ENCODE measurements at places on chromosomes 11 and 22.

DNA sequence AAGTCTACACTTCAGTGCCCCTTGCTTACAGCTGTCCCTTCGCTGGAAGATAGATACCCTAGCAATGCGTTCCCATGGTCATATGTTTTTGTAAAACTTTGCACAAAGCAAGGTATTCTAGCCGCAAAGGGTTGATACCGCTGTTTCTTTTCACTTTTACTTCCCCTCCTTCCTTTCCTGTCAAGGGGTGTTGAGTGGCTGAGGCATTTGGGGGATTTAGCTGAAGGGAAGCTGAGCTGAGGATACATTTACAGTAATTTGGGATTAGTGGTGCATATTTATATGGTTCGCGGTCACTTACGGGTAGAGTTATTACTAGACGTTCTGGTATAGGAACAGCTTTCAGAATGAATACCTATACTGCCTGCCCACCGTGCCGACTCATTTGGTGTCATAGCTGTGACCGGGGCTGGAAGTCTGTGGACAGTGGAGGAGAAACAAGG, 86.9 kb upstream of the WNT11 start:
- no peak for DNase-seq

DNA sequence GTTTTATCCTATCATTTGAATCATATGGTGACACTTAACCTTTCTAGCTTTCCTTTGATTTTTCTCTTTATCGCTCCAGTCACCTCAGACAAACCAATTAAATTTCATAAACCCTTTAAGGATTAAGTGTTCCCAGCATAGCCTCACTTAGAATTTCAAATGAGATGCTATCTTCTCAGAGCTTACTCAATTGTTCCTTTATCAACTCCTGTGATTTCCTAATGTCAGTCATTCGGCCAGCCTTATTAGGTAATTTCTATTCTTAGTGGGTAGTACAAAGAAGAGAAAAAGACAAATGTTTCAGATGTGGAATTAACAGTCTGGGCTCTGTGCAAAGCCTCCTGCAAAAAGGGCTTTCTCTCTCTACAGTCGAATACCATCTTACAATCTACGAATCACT, 77.1 kb upstream of the CCDC90B start:
- DNase-seq = no peak

- no peak for DNase-seq
Measured at GRCh38 chr11:61690706-61691379, 10.7 kb downstream of the DAGLA start.

- no peak for DNase-seq
Measured at GRCh38 chr22:49948116-49948957, 12.2 kb upstream of the PIM3 start.

DNA sequence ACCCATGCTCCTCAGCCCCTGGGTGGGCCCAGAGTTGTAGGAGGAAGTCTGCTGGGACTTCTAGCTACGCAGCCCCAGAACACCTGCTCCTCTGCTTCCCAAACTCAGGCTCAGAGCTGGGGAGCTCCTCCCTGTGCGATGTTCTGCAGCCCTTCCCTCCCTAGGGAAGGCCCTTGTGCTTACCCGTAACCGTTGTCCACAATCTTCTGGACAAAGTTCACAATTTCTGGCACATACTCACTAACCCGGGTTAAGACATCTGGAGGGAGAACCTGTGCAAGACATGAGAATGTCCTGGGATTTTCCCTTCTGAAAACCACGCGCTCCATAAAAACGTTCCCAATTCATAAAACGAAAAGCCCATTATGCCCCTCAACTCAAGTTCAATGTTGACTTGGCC, 28.4 kb downstream of the CARS1 start:
- no peak for DNase-seq

GRCh38 chr22:39979458-39979857, 15.3 kb upstream of the FAM83F start:
- no peak for DNase-seq

DNA sequence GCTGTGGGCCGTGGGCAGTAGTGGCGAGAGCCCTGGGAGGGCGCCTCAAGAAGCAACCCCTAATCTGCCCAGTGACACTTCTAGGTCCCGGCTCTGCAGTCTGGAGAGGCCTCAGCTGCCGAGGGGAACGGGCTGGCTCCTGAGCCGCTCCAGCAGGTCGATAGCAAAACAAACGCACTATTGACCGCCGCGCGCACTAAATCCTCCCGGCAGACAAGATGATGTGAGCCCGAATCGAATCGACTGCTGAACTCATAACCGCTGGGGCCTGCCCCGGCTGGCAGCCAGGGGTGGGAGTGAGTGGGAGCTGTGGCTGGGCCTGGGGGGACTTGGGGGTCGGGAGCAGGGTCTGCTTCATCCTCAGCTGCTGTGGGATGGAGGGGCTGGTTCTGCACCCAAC, 36.1 kb downstream of the FLRT1 start:
- no peak for DNase-seq

DNA sequence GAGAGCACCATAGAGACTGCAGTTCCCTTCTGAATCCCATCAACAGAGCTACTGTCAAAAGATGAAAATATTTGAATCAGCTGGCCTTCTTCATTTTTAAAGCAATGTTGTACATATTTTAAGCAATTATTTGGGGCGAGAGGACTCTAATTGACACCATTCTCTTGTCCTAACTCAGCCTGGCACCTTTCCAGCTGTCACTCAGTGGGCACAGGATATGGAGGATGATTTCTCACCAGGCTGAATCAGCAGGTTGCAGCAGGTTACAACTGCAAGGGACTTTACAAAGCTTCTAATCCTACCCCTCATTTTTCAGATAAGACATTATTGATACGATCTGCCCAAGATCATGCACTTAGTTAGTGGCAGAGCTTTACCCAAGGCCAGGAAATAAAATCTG, 11.9 kb upstream of the WT1 start:
- no peak for DNase-seq

DNA sequence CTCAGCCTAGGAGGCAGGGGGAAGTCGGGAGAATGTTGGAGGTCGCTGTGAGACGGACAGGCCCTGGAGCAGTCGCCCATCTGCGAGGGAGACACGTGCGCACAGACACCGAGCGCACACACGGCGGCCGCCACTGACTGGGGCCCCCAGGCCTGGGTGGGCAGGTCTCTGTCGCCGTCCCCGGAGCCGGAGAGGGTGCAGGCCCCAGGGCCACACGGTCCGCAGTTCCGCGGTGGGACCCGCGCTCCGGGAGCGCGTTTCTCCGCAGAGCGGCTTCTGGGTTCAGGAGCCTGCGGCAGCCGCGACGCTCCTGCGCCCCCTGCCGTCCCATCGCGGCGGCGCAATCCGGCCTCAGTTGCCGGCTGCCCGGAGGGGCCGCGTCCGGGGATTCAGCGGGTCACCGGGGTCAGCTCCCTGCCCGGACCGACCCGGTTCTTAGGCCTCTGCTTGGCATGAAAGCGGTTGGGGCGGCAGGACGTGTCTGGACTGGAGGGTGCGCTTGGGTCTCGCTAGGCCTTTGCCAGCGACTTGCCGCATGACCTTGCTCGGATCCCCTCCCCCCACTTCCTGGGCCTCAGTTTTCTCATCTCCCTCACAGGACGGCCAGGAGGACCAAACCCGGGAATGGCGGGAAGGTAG, 31.2 kb downstream of the PDE2A start:
- peak; percentile 48 for DNase-seq

DNA sequence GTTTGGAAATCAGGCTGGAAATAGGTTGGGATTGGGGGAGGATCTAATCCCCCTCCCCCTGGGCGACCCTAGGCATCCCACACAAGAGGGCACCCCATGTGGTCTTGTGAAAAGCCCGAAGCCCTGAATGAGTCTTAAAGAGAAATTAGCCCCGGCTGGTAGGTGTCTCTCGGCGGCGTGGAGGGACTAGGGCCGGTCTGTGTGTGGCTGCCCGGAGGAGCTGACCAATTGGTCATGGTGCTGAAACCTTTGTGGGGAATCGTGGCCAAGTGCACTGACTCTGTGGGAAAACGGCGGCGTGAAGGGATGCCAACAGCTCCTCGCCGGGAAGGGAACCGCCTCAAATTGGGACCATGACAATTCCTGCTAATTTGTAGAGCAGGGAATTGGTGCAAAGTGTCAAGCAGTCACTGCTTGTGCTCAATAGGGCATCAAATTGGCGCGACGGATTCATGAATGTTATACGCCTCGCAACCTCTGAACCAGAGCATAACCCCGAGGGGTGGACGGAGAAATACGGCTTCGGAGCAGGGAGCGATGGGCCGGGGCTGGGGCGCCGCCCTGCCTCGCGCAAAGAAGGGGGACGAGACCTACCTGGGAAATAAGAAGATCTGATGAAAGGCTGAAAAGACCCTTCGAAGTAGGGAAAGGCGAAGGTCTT, 1.5 kb downstream of the DBX1 start:
- DNase-seq = peak; percentile 67

DNA sequence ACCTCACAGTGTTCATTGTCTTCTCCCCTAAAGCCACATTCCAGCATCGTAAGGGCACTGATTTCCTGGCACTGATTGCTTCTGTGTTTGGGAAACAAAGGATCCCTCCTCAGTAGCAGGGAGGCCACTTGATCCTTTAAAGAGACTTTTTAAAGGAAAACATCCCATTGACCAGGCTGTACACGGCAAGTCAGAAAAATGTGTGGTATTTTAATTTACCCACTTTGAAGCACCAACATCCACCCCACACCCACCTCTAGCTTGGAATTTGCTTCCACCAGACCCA, 364.9 kb downstream of the SHANK2 start:
- DNase-seq = no peak

- DNase-seq = no peak
Measured at GRCh38 chr11:63909591-63910506, 7.1 kb downstream of the RCOR2 start.

- no peak for DNase-seq
Measured at GRCh38 chr22:20550057-20550817, 42.8 kb downstream of the MED15 start.

GRCh38 chr11:43947003-43947500, 4.6 kb downstream of the C11orf96 start:
- no peak for DNase-seq

- no peak for DNase-seq
Measured at GRCh38 chr11:48017105-48017830, 36.9 kb downstream of the PTPRJ start.

DNA sequence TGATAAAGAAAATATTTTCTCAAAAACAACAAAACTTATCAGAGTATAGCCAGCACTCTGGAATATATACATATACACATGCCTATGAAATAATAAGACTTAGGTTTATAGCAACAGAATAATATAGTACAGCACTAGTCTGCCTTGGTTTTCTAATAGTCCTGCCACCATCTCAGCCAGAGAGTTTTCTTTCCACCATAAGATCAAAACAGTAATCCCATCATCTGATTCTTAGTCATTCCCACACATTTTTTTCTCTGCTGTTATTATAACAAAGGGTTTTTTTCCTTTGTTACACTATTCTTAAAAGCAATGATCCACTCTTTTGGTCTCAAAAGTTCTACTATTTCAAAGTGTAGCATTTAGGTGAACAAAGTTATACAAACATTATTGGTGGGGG, 15.1 kb downstream of the MTMR2 start:
- DNase-seq = no peak

- DNase-seq = no peak
Measured at GRCh38 chr11:59769111-59769510, 13.9 kb downstream of the STX3 start.

DNA sequence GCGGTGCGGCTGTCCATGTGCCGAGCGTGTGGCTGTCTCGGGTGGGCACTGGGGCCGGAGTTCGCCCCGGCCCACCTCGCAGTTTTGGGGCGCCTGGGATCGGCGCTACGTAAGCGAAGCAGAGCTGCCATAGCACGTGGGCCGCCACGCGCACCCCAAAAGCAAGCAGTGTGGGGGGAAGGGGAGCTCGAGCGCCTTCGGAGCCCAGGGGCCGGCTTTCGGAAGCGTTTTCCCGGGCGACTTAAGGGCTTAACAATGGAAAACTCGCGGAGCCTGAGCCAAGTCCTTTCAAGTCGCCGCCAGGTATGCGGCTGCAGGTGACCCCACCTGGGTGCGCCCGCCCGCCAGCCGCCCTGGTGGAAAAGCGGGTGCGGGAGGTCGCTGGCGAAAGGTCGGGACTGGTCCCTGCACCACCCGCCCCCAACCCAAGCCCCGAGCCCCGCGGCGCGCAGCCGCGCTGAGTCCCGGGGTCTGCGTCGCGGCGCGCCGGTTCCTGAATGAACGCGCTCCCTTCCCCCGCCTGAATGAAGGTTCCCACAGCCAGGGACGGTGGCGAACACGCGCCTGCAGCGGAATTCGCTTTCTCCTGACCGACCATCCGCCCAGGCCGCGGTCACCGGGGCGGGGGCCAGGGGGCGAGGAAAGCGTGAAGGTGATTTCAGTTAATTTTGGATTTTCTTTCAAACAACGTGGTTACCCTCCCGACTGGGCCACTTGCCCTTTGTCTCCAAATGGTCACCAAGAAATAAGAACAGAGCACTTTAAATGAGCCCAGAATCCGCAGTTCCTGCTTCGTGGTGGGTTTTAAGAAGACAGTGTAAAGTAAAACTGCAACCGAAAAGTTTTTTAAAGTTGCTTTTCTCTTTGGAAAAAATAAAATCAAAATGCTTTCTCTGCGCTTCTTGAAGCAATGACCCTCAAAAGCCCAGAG, 2.8 kb upstream of the CCND1 start:
- DNase-seq = no peak

DNA sequence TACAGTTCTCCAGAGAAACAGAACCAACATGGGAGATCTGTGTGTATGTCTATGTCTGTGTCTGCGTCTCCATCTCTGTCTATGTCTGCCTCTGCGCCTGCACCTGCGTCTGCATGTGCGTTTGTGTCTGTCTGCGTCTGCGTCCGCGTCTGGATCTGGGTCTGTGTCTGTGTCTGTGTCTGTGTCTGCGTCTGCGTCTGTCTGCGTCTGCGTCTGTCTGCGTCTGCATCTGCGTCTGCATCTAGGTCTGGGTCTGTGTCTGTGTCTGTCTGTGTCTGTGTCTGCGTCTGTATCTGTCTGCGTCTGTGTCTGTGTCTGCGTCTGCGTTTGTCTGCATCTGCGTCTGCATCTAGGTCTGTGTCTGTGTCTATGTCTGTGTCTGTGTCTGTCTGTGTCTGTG, 88.4 kb upstream of the SLC22A12 start:
- no peak for DNase-seq

DNA sequence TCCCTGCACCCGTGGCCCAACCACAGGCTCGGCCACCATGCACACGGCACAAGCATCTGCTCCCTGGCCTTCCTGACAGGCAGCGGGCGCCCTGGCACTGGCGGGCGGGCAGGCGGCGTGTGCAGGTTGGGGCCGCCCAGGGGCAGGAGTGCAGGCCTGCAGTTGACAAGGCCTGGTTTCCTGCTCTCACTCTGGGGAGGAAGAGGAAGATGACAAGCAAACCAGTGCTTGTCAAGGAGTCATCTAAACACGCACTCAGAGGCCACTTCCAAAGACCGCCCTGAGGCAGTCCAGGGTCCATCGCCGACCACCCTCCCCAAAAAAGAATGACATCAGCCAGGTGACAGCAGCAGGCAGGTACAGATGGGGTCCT, 65.3 kb upstream of the LINC01488 start:
- no peak for DNase-seq

- DNase-seq = no peak
Measured at GRCh38 chr11:117191680-117192400, 7.3 kb upstream of the TAGLN start.

GRCh38 chr11:10322401-10322800, 17.5 kb downstream of the ADM start:
- DNase-seq = no peak

All from left renal cortex interstitium (tissue), 4 donors.